ENCODE measurements at places on chromosomes 4 and X.

DNA sequence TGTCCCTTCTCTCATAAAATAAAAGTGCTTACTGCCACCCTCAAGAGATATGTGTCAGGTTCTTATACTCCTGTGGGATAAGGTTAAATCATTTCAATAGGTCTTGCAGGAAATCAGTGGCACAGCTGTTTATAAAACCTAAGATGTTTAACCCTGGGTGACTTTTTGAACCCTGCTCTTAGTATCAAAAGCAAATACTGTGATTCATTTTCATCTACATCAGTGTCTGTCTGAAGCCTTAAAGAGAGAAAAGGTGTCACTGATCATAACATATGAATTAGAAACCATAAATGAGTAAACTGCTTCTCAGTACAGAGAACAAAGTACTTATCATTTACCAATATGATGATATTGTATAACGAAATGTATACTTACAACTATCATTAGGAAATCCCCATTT is 59.0 kb downstream of the CCSER1 start:
- DNase-seq: no peak

GRCh38 chrX:69600182-69600581 is 15.7 kb upstream of the EDA start:
- no peak for DNase-seq

GRCh38 chr4:140937866-140938265 is 181.7 kb upstream of the TBC1D9 start:
- no peak for DNase-seq

DNA sequence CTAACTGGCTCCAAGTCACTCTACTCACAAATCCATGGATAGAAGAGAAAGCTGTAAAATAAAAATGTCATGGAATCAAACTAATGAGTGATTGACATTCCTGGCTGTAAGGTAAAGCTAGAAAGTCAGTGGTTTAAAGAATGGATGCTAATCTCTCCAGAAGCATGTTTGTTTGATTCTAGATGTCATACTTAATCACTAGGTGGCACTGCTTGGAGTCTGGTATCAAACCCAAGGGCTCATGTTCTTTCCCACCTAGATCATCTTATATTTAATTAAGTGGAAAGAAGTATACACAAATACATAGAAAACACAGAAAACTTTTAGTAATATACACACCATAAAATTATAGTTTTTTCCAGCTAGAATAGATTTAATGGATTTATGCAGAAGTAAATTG is 2666.6 kb downstream of the PCDH7 start:
- DNase-seq: no peak

GRCh38 chr4:41542526-41543275 is 4.7 kb downstream of the LIMCH1 start:
- no peak for DNase-seq

Data from NCI-H345 (cell line).